ENCODE measurements at places on chromosomes 5 and 9.
A peak's percentile ranks its signal among the peaks of the same experiment; 100 is the strongest.

DNA sequence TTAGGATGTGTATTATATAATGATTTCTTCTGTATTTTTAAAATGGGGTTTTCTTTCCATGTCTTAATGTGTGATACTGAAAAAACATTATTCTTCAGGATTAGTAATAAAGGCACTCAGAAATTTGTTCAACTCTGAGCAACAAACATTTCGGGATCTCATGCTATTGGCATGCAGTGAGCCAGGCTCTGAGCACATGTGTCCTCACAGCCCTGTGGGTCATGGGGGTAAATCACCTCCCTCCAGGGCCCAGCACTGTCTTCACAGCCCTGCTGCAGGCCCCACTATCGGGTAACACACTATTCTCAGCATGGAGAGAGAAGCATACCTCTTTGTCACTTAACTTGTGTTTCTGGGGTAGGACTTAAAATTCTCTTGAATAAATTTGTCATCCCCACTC lies 14.0 kb downstream of the TMEM174 start:
- no peak for DNase-seq

DNA sequence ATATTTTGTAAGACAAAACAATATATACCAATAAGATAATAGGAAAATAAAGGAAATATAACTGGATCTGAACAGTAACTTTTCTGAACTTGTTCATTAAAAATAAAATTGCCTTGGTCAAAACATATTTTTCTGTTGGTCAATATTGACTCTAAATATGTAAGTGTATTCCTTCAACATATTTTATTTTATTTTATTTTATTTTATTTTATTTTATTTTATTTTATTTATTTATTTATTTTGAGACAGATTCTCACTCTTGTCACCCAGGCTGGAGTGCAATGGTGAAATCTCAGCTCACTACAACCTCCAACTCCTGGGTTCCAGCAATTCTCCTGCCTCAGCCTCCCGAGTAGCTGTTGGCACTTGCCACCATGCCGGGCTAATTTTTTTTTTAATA lies 571.0 kb downstream of the NR2F1-AS1 start:
- DNase-seq = no peak

DNA sequence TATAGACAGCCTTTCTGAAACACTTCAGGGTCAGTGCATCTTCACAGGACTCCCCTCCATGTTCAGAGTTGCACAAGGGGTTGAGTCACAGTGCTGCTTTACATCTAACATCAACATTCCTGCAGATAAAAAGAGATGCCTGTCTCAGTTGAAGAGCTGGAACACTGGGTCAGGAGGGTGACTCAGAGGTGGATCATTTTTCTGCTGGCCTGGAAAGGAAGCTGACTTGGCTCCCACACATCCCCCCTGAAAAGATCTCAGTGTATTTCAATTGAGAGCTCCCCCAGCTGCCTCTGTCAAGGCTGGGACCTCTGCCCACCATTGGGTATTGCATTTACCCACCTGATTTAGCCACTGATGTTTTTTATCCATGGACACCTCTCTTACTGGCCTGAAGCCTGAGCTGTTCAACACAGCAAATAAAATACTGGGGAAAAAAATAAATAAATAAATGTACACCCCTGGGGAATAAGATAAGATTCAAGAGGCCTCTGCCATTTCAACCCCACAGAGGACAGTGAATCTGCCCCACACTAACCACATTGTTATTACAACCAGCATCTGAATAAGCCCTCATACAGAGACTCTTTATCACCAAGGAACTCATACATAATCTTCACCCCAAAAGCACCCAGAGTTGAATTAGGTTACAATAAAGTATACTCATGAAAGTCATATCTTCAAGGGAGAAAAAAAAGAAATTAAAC lies 716.4 kb downstream of the SEMA5A start:
- peak; percentile 21 for DNase-seq

GRCh38 chr5:126014676-126015075 lies 408.5 kb upstream of the GRAMD2B start:
- DNase-seq = no peak

GRCh38 chr9:91208837-91209236 lies 152.9 kb downstream of the AUH start:
- no peak for DNase-seq

GRCh38 chr5:107451028-107451427 lies 219.7 kb downstream of the EFNA5 start:
- no peak for DNase-seq

GRCh38 chr5:148833122-148833521 lies 6.7 kb downstream of the ADRB2 start:
- no peak for DNase-seq

DNA sequence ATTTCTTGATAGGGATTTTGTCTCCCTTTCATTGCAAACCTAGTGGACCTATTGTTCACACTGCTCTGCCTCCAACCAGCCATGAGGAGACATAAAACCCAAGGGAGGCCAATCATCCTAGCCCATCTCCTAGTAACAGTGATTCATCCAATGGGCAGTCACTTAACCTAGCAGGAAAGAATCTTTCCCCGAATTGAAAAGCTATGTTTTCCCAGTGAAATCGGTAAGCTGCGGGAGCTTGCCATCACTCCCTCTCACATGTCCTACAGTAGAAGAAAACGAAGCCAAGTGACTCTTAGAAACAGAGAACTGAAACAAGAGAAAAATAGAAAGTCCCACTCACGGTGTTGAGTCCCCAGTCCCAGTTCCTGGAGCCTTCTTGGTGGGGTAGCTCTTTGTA lies 123.3 kb downstream of the SUSD1 start:
- DNase-seq = no peak

DNA sequence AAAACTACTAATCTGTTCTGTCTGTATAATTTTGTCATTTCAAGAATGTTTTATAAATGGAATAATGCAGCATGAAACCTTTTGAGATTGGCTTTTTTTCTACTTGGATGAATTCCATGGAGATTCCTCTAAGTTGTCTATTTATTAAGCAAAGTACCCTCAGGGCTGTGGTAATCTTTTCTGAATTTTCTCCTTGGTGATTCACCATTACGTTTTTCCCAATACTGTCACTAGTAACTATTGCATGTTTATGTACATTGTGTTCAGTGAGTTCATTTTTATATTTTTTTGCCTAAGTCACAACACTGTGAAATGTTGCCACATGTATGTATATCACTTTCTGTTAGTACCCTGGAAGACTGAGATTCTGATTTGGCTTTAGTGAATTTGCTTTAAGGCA lies 177.0 kb upstream of the GRIN3A start:
- no peak for DNase-seq

DNA sequence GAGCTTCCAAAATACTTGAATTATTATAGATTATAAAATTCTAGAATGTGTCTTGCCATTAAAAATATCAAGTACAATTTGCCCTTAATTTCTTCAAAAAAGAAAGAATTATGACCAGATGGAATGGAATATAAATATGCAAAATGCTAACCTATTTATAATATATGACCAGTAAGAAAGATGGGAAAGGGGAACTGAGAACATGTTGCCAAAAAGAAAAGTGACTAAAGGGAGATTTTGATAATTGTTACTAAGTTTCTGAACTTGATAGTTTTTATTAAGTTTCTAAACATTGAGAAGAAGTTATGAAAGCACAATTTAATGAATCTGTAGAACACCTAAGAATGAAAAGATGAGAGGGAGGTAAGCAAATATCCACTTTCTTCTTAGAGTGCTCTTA lies 188.4 kb upstream of the NR4A3 start:
- DNase-seq = no peak

DNA sequence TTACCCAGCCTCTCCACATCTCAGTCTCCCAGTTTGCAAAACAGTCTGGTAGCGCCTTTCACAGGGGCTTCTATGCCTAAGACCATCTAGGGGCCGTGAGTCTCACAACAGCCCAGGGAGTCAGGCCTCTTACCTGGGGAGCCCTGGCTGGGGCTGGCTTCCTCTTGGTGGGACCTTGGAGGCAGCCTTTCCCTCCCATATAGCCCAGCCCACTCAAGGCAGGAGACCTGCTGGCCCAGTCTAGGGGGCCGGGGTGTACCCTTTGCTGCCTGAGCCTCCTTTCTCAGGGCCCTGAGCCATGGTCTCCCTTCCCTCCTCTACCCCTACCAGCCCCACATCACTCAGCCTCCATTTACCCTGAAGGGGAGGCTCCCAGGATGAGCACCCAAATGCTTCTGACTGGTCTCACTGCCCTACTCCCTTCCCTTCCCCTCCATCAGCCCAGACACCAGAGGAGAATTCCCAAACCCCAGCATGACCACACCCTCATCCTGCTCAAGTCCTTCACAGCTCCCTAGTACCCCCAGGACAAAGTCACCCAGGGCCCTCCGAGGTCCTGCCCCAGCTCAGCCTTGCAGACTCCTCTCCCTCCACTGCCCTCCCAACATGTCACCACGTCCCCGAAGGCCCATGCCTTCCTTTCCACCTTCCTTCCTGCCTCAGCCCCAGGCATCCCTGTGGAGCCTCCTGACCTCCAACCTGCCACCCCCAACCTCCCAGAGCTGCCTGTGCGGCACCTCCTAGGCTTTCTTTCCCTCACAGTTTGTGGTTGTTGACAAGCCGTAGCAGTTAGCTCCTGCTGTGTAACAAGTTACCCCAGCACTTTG lies 55.3 kb downstream of the BARX1 start:
- no peak for DNase-seq

GRCh38 chr9:128504485-128505413 lies at the start of gene GLE1:
GLE1 (plus strand) TSS chr9:128504719; CDS start chr9:128504806, 87 bp downstream.
- DNase-seq = peak; percentile 35
